AG04449 (cell line): ENCODE measurements at places on chromosomes 6 and 20.

DNA sequence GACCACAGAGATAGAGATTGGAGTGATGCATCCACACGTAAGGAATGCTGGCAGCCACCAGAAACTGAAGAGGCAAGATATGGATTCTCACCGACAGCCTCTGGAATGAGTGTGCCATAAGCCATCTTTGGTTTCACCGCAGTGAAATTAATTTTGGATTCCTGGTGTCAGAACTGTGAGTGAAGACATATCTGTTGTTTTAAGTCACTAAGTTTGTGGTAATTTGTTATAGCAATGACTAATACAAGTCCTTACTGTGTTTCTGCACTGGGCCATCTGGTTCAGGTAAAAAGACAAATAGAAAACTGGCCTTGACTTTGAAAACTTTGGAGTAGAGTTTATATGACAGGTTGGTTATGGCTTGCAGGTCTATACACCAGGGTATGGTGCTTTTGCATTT lies 261.9 kb downstream of the PHF3 start:
- no peak for DNase-seq

DNA sequence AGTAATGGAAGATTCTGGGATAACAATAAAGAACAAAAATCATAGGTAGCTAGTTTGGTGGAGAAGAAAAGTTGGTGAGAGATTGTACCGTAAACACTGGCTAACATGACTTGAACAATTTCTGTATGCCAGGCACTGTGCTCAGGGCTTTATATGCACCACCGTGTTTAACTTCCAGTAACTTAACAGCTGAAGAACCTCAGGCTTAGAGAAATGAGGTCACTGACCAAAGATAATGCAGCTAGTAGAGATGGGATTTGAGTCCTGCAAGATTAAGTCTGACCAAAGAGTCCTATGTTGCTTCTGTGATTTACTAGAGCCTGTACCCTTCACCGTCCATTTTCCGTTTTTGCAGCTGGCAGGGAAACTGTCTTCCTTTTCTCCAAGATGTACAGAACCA lies 2.7 kb downstream of the CSTF1 start:
- no peak for DNase-seq

DNA sequence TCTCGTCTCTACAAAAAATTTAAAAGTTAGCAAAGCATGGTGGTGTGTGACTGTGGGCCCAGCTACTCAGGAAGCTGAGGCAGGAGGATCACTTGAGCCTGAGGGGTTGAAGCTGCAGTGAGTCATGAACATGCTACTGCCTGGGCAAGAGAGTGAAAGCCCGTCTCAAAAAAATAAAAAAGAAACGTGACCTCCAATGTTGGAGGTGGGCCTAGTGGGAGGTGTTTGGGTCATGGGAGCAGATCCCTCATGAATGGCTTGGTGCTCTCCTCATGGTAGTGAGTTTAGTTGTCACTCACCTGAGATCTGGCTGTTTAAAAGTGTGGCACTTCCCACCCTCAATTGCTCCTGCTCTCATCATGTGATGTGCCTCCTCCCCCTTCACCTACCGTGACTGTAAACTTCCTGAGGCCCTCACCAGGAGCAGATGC lies 24.3 kb downstream of the RBL1 start:
- peak; percentile 4 for DNase-seq

DNA sequence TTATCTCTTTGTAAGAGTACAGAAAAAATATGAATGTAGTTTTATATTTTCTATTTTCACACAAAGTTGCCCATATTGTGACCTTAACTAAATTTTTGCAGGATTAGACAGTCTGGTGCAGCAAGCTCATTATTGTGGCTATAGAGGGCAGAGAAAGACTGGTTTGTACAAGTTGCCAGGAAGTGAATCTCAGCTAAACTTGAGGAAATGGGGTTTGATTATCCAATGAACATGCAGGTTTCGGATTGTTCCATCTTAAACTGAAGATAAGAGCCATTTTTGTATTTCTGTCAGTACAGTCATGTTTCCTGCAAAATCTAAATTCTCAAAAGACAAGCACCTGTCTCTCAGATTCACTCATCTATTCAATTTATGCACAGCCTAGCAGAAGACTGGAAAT lies 390.9 kb downstream of the MMUT start:
- DNase-seq = no peak

DNA sequence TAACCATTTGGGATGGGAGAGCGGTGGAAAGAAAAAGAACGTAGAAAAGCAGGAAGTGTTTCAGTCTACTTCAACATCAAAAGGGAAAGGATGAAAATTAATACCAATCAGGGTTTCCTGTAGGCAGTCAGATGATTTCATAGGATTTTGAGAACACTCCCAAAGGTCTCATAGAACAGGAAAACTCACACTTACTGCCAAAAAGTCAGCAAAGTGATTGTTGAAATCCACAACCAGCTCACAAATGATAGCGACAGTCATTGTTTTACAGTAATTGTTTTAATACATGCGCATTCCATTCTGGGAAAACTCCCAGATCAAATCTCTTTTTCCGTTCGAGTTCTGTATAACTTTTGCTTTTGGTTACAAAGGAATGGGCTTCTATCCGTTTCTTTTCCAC lies 5.3 kb upstream of the CNKSR3 start:
- no peak for DNase-seq

GRCh38 chr6:157974967-157975366 lies 6.7 kb upstream of the SYNJ2 start:
- DNase-seq = no peak

DNA sequence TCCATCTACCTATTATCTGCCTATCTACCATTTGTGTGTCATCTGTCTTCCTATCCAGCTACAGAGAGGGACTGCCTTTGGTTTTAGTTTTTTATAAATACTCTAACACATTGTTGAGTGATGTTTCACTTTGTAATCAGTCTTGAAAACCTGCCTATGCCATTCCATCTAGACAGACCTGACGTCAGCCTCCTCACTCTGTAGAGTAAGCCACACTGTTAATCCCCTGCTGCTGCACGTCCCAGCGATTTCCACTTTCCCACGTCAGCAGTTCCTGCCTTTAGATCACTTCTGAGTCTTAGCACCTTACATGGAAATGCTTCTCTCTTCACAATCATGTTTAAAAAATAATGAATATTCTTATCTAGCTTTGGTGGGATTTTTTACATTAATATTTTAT lies 54.8 kb downstream of the PLG start:
- no peak for DNase-seq

- DNase-seq = no peak
These were observed 12.9 kb downstream of the CDYL start for GRCh38 chr6:4788953-4789584.

DNA sequence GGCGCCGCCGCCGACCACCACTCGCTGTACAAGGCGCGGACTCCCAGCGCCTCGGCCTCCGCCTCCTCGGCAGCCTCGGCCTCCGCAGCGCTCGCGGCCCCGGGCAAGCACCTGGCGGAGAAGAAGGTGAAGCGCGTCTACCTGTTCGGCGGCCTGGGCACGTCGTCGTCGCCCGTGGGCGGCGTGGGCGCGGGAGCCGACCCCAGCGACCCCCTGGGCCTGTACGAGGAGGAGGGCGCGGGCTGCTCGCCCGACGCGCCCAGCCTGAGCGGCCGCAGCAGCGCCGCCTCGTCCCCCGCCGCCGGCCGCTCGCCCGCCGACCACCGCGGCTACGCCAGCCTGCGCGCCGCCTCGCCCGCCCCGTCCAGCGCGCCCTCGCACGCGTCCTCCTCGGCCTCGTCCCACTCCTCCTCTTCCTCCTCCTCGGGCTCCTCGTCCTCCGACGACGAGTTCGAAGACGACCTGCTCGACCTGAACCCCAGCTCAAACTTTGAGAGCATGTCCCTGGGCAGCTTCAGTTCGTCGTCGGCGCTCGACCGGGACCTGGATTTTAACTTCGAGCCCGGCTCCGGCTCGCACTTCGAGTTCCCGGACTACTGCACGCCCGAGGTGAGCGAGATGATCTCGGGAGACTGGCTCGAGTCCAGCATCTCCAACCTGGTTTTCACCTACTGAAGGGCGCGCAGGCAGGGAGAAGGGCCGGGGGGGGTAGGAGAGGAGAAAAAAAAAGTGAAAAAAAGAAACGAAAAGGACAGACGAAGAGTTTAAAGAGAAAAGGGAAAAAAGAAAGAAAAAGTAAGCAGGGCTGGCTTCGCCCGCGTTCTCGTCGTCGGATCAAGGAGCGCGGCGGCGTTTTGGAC lies 2.0 kb downstream of the SOX4 start:
- no peak for DNase-seq

DNA sequence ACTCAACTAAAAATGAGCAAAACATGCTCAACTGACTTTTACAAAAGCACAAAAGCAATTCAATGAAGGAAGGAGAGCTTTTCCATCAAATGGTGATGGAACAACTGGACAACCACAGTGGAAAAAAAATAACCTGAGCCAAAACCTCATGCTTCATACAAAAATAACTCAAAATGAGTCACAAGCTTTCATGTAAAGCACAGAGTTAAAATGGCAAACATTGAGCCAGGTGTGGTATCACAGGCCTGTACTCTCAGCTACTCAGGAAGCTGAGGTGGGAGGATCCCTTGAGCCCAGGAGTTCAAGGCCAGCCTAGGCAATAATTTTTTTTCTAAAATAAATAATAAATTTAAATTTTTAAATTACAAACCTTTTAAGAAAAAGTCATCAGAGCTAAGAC lies 18.4 kb upstream of the HLA-G start:
- DNase-seq = no peak

- DNase-seq = no peak
These were observed 11.6 kb downstream of the DUSP15 start for GRCh38 chr20:31858760-31859083.

DNA sequence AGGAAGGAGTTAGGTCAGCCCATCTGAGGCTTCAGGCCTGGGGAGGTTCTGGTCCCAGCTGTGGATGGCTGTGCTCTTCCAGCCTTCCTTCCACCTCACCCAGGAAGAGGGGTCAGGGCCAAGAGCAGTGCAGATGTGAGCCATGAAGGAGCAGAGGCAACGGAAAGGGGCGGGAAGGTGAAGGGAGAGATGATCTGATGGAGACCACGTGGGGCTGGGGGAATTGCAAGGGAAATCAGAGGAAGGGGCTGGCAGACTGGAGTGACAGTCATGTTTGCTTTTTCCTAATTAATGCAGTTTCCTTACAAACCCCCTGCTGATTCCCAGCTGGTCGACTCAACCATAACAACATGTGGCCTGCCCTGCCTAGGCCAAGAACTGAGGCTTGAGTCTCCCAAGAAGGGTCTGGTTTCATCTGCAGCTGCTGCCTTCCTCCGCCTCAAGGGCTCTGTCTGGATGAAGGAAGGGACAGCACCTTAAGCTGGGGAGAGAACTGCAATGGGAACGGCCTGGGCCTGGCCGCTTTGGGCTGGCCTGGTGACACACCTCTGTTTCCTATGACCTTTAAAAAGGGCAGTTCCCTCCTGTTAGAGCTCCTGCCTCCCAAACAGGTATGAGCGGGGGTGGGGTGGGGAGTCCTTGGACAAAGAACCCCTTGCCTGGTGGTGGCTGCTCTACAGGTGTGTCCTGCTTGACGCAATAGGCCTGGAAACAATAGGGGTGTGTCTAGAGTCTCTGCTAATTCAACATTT lies 7.8 kb upstream of the MRPS18A start:
- DNase-seq = no peak

- DNase-seq = no peak
These were observed 1.1 kb upstream of the MAS1L start for GRCh38 chr6:29488874-29489273.

DNA sequence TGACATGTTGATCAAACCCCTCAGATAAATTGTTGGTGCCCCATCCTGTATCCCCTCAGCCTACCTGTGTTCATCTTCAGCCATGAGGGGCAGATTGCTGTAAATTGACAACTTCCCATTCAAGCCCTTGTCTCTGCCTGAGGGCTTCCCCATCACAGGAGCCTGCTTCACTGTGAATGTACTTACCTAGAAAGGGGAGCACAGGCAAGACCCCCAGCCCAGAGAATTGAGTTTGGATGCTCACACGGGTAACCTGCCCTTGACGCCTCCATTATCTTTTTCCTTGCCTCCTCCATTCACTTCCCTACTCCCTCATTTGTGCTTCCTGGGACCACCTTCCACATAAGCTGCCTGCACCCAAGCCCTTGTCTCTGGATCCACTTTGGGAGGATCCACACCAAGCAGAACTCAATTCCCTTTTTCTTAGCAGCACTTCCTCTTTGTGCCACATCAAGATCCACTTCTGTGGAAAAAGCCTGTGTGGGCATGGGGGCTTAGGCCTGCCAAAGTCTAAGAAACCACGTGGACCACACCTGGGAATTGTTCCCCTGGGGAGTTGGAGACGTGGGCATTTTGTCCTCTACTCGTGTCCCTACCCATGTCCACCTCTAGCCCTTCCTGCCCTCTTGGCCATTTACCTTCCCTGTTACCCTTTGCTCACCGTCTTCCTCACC lies 103.4 kb upstream of the FOXA2 start:
- DNase-seq = no peak

DNA sequence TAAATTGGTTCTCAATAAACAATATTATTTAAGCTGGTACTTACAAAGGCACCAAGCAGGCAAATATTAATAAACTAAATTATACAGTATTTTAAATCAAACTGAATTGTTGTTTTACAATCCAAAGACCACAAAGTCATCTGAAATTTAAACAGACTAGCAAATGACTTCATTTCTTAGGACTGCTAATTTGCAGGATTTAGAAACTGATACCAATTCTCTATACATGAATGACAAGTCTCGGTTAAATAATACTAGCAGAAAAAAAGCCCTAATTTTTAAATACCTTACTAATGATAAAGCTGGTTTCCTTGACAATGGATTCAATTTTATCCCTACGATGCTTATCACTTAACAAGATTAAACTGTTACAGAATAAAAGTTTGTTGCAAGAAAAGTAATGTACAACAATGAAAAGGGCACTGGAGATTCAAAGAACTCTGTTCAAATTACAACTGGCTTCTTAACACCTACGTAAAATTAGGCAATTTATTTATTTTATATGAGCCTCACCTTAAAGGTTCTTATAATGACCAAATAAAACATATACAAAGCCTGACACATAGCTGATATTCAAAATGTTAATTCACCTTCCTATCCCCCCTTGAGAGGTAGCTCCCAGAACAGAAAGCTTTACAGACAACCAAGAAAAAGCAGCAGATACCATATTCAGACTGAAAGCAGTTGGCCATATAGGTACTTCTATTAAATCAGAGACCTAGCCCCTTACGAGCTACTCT lies 33.1 kb downstream of the HBS1L start:
- no peak for DNase-seq

- no peak for DNase-seq
These were observed 6.5 kb downstream of the C20orf202 start for GRCh38 chr20:1209447-1210387.

DNA sequence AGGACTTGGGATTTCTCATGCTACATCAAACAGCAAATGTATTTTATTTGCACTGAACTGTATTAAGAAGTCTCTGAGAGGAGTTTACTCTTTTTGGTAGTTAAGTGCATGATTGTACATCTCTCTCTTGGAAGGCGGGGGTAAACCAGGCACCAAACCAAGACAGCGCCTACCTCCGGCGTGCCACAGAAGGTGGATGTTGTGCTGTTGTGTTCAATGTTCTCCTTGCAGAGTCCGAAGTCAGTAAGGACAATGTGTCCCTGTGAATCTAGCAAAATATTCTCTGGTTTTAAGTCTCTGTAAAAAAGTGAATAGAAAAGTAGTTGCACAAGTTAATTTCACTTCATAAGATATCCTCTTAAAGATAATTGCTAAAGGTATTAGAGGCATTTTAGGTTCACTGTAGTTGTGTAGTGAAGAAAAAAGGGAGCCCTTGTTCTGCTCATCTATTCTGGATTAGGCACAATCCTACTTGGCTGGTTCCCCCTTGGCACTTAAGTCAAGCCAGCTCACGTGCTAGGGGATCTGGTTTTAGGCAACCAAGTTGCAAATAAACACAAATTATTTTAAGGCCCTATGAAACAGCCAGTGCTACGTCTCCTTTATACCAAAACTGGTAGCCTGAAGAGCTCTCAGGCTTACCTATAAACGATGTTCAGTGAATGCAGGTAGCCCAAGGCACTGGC lies 119.7 kb upstream of the SLC2A12 start:
- no peak for DNase-seq
